ENCODE measurements at places on chromosomes 16 and 17. TPM values are rescaled to one million over a fixed set of nuclear protein-coding genes. Genes with fewer than 3 reads are reported as not detected.

The TNP2 gene
- total RNA-seq = not detected

The PERCC1 gene
- not detected for total RNA-seq

The KLHL10 gene
- not detected for total RNA-seq

The CACNG3 gene
- not detected for total RNA-seq

The KRTAP9-2 gene
- not detected for total RNA-seq

The CD300LF gene
- not detected for total RNA-seq

The GPATCH8 gene
- 18.6 TPM for total RNA-seq

The GCGR gene
- total RNA-seq = not detected

The MED31 gene
- 34.6 TPM for total RNA-seq

The NOL3 gene
- total RNA-seq = 16.9 TPM

The ATP2A1 gene
- 0.21 TPM for total RNA-seq

The SSH2 gene
- total RNA-seq = 25.2 TPM

The CCDC200 gene
- total RNA-seq = not detected

The SCNN1B gene
- 0.07 TPM for total RNA-seq

The GLYR1 gene
- 47.7 TPM for total RNA-seq

The FBXO39 gene
- total RNA-seq = 0.92 TPM

The GALK1 gene
- 6.8 TPM for total RNA-seq

Data from foreskin keratinocyte (primary cell).